ENCODE measurements at places on chromosomes 13 and 19. TPM values are rescaled to one million over a fixed set of nuclear protein-coding genes. Genes with fewer than 3 reads are reported as not detected.

DNA sequence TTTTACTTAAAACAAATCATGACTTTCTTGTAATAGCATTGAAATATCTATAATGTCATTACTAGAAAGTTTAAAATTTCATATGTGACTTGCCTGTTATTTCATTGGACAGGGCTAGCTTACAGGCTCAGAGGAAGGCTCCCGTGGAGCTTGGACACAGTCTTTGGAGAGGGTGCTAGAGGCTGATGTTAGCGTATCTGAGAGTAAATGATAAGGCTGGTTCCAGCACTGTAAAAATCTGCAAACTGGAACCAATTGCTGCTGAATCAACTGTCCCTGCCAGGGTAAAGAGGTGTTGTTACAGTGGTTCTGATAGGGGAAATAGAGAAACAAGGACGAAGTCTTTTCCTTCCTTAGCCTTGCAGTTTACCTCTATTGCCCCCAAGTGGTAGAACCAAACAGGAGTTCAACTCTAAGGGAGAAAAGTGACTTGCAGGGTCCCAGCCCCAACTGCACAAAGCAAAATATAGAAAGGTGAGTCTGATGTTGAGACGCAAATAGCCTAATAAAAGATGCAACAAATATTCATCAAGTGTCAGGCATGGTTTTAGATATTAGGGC is 901.7 kb downstream of the DIAPH3 start:
- no peaks in the 10 kb centered on the region for H3K27me3 ChIP-seq
- no peak overlapping the region for H3K27ac ChIP-seq
- DNase-seq, result no peak
- no peaks in the 10 kb centered on the region for H3K4me1 ChIP-seq
- H3K4me3 ChIP-seq, result no peak overlapping the region

GRCh38 chr13:33994198-33994597 is 176.2 kb downstream of the RFC3 start:
- DNase-seq, result no peak
- H3K36me3 ChIP-seq, result no peaks in the 10 kb centered on the region
- H3K4me1 ChIP-seq, result no peaks in the 10 kb centered on the region

DNA sequence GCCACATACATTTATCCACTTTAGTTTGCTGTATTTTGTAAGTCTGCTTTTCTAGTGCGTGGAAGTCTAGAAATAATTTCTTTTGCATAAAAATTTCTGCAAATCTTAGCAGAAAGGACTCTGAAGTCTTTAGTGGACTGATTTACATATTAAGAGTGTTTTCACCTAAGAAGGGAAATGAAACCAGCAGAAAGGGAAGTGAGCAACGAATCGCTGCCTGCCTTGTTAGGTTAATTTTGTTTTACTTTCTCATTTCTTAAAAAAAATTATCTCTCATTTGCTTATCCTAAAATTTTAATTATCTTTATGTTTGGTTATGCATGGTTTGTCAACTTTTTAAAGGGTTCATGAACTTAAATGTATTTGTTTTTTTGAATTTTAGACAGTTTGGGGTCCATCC is 767 bp upstream of the GPR18 start:
- no peaks in the 10 kb centered on the region for H3K36me3 ChIP-seq
- peaks cover 10% of the 10 kb centered on the region for H3K4me1 ChIP-seq
- DNase-seq, result no peak
- H3K4me3 ChIP-seq, result no peak overlapping the region
- H3K27me3 ChIP-seq, result no peaks in the 10 kb centered on the region
- peak overlapping the region; percentile 37 for H3K27ac ChIP-seq

- peaks cover under 1% of the 10 kb centered on the region for H3K4me1 ChIP-seq
- H3K36me3 ChIP-seq, result no peaks in the 10 kb centered on the region
- no peaks in the 10 kb centered on the region for H3K27me3 ChIP-seq
- H3K27ac ChIP-seq, result no peak overlapping the region
These were observed 451.1 kb downstream of the FOXO1 start for GRCh38 chr13:40215311-40215710.

GRCh38 chr13:23377983-23378632 is 55.4 kb downstream of the SACS start:
- no peak overlapping the region for H3K4me3 ChIP-seq
- H3K4me1 ChIP-seq, result no peaks in the 10 kb centered on the region
- DNase-seq, result no peak
- no peak overlapping the region for H3K27ac ChIP-seq

DNA sequence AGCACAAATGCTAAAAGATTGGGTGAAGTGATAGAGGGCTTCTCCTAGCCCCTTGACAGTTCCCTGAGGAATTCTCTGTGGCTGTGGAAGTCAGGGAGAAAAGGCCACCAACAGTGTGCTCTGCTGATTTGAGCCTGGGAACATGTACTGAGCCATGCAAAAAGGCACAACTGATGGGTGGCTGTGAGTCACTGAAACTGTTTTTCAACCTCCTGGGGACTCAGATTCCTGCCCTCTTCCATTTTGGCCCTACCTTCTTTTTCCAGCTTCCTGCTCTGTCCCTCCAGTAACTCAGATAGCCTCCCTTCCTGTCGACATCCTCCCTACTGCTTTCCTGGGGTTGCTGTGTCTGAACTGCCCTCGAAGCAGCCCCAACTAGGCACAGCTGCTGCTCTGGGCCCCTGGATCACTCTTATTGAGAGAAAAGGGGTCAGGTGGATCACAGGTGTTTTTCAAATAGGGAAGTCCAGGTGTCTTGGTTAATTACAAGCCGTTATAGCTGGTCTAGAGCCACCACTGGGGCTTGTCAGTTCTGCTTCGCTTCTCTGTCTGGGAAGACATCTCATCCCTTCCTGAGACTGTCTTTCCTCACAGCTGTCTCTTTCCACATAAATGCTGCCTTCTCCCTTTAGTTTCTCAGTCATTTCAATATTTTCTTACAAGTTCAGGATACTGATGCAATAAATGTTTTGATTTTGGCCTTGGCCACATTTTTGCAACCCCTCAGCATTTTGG is 13.7 kb downstream of the FAM124A start:
- H3K27ac ChIP-seq, result no peak overlapping the region
- H3K4me3 ChIP-seq, result no peak overlapping the region
- H3K36me3 ChIP-seq, result no peaks in the 10 kb centered on the region
- H3K4me1 ChIP-seq, result no peaks in the 10 kb centered on the region

GRCh38 chr13:113647351-113648215 is 10.4 kb downstream of the ATP4B start:
- DNase-seq, result peak; percentile 92
- peaks cover 7% of the 10 kb centered on the region for H3K4me1 ChIP-seq
- H3K27me3 ChIP-seq, result no peaks in the 10 kb centered on the region
- H3K27ac ChIP-seq, result peak overlapping the region; percentile 80

DNA sequence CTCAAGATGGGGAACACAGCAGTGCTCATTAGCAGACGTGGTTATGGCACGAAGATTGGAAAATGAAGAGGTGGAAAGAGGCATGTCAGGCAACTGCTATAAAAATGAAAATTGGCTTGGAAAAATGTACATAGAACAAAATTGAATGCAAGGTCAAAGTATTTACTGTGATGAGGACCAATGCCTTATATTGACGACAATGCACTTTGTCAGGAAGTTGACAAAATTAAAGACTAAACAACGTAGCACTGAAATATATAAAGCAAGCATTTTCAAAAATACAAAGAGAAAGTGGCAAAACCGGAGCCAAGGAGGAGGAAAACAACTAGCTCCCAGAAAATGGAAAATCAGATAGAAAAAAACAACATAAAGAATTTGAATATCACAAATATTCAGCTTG is 113.7 kb upstream of the SGCG start:
- no peak overlapping the region for H3K4me3 ChIP-seq
- no peaks in the 10 kb centered on the region for H3K27me3 ChIP-seq
- no peak overlapping the region for H3K27ac ChIP-seq
- no peak for DNase-seq
- H3K36me3 ChIP-seq, result no peaks in the 10 kb centered on the region

LHB gene
- total RNA-seq, result not detected

Data from upper lobe of left lung (tissue), 6 donors.